Neural crest cell (in vitro differentiated cells): ENCODE measurements at places on chromosomes 7 and 10. TPM values are rescaled to one million over a fixed set of nuclear protein-coding genes. Genes with fewer than 3 reads are reported as not detected.

GRCh38 chr10:80734589-80734988 is 196.9 kb downstream of the SH2D4B start:
- no peak for DNase-seq

DNA sequence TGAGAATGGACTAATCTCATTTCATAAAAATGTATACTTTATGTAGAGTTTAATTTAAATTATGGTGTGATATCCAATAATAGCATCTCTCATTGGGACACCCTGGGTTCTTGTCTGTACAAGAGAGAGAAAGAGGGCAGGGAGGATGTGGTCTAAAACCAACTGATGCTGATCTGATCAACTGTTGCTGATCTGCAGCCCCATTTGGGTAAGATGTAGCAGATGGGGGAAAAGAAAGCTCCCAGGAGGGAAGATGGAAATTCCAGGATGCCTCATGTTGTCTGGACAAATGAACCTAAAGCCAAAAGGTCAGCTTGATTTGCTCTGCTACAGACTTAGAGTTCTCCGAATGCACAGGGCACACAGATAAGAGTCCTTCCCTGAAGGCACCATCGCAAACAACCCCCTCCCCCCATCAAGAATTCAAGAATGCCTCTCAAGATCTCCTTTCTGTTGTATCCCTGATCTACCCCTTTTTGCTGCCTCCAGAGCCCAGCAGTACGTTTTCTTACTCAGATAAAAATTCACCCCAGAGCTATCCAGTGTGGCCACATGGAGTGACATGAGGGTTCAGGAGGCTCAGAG is 171.4 kb upstream of the INHBA start:
- DNase-seq = no peak

DNA sequence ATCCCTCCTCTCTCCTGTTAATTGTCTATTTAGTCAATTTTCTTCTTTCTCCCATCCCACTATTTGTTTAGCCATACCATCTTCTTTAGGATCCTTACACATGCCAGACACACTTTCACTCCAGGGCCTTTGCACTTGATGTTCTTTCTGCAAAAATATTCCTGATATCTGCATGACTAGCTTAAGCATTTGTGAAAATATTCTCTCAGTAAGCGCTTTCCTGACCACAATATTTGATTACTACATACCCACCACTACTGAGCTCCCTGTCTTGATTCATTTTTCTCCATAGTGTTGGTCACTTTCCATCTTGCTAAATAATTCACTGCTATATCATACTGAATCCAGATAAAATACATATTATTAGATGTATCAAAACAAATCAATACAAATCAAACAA is 75.1 kb downstream of the SEMA3D start:
- DNase-seq = no peak

The FAM221A gene
- total RNA-seq = 10.3 and 11.1 TPM in 2 replicates

The DNAH11 gene
- total RNA-seq = 0.63 and 0.84 TPM in 2 replicates
